Spinal cord (tissue), 10 donors: ENCODE measurements at places on chromosomes 1 and 21. TPM values are rescaled to one million over a fixed set of nuclear protein-coding genes. Genes with fewer than 3 reads are reported as not detected.

- no peak overlapping the region for H3K4me3 ChIP-seq
- H3K36me3 ChIP-seq, result no peaks in the 10 kb centered on the region
- no peaks in the 10 kb centered on the region for H3K27me3 ChIP-seq
- DNase-seq, result no peak
- H3K27ac ChIP-seq, result no peak overlapping the region
Observed at GRCh38 chr1:229378586-229379367, 35.9 kb upstream of the CCSAP start.

Gene LRRC52
- total RNA-seq, result 0.22 TPM

Gene UQCRHL
- total RNA-seq, result 8.4 TPM

GRCh38 chr1:78472851-78473496 lies 17.8 kb upstream of the PTGFR start:
- no peaks in the 10 kb centered on the region for H3K36me3 ChIP-seq
- no peaks in the 10 kb centered on the region for H3K27me3 ChIP-seq
- H3K4me1 ChIP-seq, result no peaks in the 10 kb centered on the region

- no peaks in the 10 kb centered on the region for H3K36me3 ChIP-seq
- no peak overlapping the region for H3K4me3 ChIP-seq
- no peaks in the 10 kb centered on the region for H3K27me3 ChIP-seq
- H3K4me1 ChIP-seq, result peaks cover 6% of the 10 kb centered on the region
Observed at GRCh38 chr1:111818081-111818480, 62.4 kb downstream of the DDX20 start.

Gene SYT11
- 384 TPM for total RNA-seq

- no peak overlapping the region for H3K27ac ChIP-seq
- peaks cover 4% of the 10 kb centered on the region for H3K4me1 ChIP-seq
- H3K36me3 ChIP-seq, result peaks cover 38% of the 10 kb centered on the region
- no peak for DNase-seq
- no peaks in the 10 kb centered on the region for H3K27me3 ChIP-seq
Observed at GRCh38 chr1:39484564-39484963, 6.9 kb upstream of the BMP8A start.

Gene S100A9
- total RNA-seq, result 16.5 TPM

DNA sequence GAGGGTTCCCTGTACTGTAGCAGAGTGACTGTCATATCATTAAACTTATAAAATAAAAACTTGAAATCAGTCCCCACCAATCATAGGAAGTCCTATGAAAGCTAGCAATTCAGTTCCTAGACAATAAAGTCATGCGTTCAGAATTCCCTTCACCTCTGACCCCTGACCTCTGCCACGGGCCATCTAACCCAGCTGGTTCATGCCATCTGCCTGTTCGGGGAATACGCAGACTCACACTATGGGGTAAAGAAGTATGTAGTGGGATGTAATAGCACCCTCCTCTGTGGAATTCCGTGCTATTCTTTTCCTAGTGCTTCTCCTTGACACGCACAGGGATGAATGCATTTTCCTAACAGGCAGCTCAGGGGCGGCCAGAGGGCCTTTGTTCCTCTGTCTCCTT lies 2.1 kb downstream of the GSTM4 start:
- H3K27ac ChIP-seq, result no peak overlapping the region
- peaks cover 16% of the 10 kb centered on the region for H3K36me3 ChIP-seq
- peaks cover 20% of the 10 kb centered on the region for H3K4me1 ChIP-seq
- H3K27me3 ChIP-seq, result no peaks in the 10 kb centered on the region
- DNase-seq, result no peak

DNA sequence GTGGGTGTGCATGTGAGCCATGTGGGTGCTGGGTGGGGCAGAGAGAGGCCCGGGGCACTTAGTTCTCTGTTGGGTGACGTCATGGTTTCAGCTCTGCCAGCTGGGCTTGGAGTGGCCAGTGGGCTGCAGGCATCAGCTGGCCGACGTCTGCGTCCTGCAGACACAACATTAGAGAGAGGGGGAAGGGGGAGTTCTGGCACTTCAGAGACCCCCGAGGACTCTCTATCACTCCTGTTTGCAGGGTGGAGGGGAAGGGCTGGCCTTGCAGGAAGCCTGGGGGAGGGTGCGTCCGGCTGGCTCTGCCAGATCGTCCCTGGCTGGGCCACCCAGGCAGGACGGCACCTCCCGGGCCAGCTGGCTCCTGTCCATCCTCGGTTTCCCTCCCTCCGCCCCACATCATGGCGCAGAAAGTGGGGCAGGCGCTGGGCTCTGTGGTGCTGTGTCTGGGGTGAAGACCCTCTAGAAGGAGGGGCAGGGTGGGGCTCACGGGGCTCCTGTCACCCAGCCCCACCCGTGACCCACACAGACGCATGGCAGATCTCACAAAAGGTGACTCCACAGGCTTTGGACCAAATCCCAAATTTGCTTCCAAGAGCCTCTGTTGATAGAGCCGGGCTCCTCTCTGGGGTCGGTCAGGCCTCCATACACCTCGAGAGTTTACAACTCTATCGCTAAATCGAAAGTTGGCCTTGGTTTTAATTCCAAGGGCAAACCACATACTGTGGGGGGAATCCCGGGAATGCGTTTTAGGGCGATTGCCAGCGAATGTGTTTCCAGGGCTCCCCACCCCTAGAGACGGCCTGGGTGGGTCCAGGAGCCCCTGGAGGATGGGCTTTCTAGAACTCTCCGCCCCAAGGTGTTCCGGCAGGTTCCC lies 73.4 kb upstream of the TTC34 start:
- no peak overlapping the region for H3K27ac ChIP-seq
- H3K4me3 ChIP-seq, result no peak overlapping the region
- peak; percentile 63 for DNase-seq
- no peaks in the 10 kb centered on the region for H3K36me3 ChIP-seq
- H3K27me3 ChIP-seq, result no peaks in the 10 kb centered on the region

DNA sequence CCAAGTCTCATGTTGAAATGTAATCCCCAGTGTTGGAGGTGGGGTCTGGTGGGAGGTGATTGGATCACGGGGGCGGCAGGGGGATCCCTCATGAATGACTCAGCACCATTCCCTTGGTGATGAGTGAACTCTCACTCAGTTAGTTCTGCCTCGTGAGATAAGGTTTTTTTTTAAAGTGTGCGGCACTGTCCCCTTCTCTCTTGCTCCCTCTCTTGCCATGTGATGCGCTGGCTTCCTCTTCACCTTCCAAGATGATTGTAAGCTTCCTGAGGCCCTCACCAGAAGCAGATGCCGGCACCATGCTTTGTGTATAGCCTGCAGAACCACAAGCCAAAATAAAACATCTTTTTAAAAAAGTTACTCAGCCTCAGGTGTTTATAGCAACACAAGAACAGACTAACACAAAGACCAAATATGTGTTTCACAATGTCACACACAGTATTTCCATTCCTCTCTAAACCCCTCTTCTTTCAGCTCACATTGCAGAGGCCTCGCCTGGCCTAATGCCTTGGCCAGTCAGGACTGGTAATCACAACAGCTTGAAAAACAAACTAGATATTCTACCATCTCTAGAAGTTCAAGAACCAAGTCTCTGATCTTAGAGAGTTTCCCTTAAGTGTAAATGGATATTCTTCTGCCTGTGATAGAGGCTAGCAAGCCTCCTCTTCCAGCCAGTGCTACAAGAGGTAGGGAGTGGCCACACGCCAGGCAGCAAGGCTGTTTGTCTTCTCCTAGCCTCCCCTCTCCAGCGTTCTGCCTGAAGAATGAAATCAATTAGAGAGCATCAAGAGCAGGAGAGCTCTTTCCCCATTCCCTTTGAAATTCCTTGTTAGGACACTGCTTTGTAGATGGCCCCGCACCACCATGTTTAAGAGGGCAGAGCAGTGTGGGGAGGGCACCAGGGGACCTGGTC lies 19.6 kb upstream of the RAP1A start:
- H3K4me3 ChIP-seq, result no peak overlapping the region
- no peaks in the 10 kb centered on the region for H3K4me1 ChIP-seq
- H3K36me3 ChIP-seq, result no peaks in the 10 kb centered on the region
- H3K27me3 ChIP-seq, result no peaks in the 10 kb centered on the region

DNA sequence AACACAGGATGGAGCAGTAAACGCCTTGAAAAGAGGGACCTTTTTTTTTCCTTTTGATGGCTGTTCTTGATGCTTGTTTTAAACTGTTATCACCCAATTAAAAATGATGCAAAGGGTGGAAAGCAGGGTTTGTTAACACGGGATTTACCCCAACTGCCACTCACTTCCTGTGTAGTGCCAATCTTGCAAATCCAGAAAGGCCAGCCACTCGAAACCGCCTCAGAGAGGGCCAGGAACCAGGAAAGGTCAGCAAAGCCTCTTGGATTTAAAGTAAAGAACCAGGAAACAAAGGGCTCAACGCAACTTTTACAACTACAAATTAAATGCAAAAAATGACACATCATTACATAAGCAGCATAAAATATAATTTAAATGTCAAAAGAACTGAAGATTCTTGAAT lies 347.4 kb downstream of the PDE4B start:
- no peak overlapping the region for H3K27ac ChIP-seq
- no peak overlapping the region for H3K4me3 ChIP-seq
- DNase-seq, result no peak
- H3K27me3 ChIP-seq, result no peaks in the 10 kb centered on the region
- no peaks in the 10 kb centered on the region for H3K36me3 ChIP-seq

- no peaks in the 10 kb centered on the region for H3K27me3 ChIP-seq
- no peaks in the 10 kb centered on the region for H3K36me3 ChIP-seq
- H3K27ac ChIP-seq, result no peak overlapping the region
- no peaks in the 10 kb centered on the region for H3K4me1 ChIP-seq
- no peak for DNase-seq
- H3K4me3 ChIP-seq, result no peak overlapping the region
Observed at GRCh38 chr1:233431753-233432403, 104.4 kb downstream of the MAP3K21 start.

Gene FAM89A
- total RNA-seq, result 20.9 TPM

- H3K4me3 ChIP-seq, result no peak overlapping the region
- no peak for DNase-seq
- no peaks in the 10 kb centered on the region for H3K27me3 ChIP-seq
- H3K27ac ChIP-seq, result no peak overlapping the region
- peaks cover 4% of the 10 kb centered on the region for H3K4me1 ChIP-seq
Observed at GRCh38 chr1:25534410-25534788, 9.0 kb upstream of the LDLRAP1 start.

Gene LRRC53
- total RNA-seq, result 0.06 TPM

Gene DMBX1
- total RNA-seq, result 0.10 TPM

DNA sequence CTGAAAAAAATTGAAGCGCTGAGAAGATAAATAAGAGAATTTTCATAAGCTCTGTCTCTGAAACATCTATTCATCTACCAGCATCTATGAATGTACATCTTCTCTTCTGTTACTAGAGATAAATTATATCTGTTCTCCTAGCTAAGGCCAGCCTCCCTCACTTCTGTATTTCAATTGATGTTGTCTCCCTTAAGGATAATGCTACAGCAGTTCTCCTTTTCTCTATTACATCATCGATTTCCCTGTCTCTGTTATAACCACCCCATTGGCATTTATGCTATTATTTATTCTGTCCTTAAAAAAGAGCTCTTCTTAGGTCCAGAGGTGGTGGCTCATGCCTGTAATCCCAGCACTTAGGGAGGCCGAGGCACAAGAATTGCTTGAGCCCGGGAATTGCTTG lies 42.9 kb upstream of the TMCO2 start:
- H3K4me3 ChIP-seq, result no peak overlapping the region
- peaks cover 15% of the 10 kb centered on the region for H3K36me3 ChIP-seq

Gene PKN2
- total RNA-seq, result 46.8 TPM

Gene CLCNKA
- total RNA-seq, result 1.8 TPM

Gene OLFML2B
- total RNA-seq, result 64.5 TPM

GRCh38 chr1:70034403-70034802 lies 171.0 kb downstream of the LRRC40 start:
- peaks cover 5% of the 10 kb centered on the region for H3K36me3 ChIP-seq
- no peak overlapping the region for H3K4me3 ChIP-seq
- no peaks in the 10 kb centered on the region for H3K4me1 ChIP-seq

Gene RNU1-4
- 29,651 TPM for total RNA-seq

Gene UBE4B
- 35.4 TPM for total RNA-seq

Gene PCSK9
- total RNA-seq, result 1.5 TPM

Gene CNTN2
- 16.1 TPM for total RNA-seq
